Stimulated activated CD4-positive, alpha-beta T cell treated with anti-CD3 and anti-CD28 coated beads, Interleukin-15, amount 100 ng/mL, for 1 hour (primary cell): ENCODE measurements at places on chromosomes 12 and 14.

- DNase-seq: no peak
Observed at GRCh38 chr12:90234472-90234871, 525.8 kb upstream of the ATP2B1 start.

DNA sequence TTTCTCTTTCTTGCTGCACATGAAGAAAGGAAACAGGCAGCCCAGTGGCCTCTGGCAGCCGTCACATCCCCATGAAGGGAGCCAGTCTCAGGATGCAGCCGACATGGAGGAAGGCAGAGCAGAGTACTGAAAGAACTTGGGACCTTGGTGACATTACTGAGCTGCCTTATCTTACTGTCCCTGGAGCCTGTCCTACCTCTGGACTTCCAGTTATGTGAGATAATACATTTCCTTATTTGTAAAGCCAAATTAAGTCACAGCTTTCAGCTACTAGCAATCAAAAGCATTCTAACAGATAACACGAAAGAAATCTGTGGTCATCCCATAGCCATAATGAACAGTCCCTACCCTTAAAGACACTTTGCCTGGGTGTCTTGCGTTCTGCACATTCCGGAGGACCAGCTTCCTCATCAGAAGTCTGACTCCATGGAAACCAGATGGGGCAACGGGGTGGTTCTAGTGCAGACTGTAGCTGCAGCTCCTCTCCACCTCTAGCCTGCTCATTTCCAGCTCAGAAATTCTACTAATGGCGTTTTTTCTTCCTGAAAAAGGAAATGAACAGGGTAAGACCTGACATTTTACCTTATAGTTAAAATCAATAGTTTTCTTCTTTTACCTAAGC, 7.8 kb upstream of the EGLN3 start:
- DNase-seq: no peak

- no peak for DNase-seq
Observed at GRCh38 chr12:19409376-19409775, 29.9 kb upstream of the AEBP2 start.

DNA sequence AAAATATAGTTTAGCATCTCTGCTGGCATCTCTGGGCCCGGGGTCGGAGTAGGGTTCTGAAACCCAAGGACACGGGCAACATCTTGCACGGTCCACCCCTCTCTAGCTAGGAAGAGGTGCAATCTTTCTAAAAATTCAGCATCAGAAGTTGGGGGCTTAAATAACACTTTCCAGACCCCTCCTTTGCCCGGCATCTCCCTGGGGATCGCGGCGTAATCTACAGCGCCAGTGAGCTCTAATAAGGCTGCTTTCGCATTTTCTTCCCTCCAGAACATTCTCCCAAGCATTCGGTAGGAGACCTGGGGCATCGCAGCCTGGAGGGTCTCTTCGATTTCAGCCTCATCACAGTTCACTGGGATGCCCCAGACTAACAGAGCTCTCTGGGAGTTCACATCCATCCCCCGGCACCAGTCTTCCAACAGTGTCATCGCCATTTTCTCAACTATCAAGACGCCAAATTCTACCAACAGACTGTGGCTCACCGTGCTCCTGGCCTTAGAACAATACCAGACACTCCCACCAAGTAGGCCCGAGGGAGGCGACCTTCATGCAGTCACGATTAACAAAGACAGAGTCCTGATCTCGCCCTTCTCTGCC, 880 bp downstream of the PNMA1 start:
- DNase-seq: no peak

DNA sequence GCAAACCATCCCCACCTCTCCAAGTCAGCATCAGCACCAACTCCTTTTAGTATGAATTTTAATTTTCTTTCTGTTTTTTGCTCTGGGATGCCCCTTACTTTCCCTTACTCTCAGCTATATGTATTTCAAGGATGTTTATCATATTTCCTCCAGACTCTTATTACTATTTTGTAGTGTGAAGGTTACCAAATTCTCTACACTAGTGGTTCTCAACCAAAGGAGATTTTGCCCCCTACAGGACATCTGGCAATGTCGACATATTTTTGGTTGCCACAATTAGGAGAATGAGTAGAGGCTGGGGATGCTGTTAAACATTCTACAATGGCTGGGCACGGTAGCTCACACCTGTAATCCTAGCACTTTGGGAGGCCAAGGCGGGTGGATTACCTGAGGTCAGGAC, 29.1 kb upstream of the SOS2 start:
- no peak for DNase-seq

- no peak for DNase-seq
Observed at GRCh38 chr14:104929268-104930230, 4.9 kb downstream of the PLD4 start.

DNA sequence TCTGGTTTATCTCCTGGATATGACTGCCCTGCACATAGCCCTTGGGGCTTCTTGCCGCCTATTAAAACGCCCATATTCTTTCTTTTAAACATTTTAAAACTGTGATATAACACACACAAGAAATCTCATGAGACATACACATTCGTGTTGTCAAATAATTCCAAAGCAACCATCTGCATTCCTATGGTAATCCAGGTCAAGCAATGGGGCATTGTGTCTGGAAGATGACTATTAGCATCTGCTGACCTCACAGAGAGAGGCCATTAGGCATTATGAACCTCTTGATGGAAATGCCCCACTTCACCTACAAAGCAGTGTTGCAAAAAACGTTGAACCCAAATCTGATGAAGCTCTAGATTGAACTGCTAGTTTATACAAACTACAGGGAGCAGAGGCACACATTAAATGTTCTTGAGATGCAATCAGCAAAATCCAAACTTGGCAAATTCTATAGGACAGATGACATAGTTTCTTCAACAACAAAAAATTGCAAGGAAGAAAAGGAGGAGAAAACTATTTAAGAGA, 513.8 kb upstream of the CCDC196 start:
- DNase-seq: no peak

- DNase-seq: no peak
Observed at GRCh38 chr12:58105225-58106119, 164.1 kb downstream of the ATP23 start.

GRCh38 chr12:46933947-46934346, 108.2 kb upstream of the SLC38A4 start:
- DNase-seq: no peak

DNA sequence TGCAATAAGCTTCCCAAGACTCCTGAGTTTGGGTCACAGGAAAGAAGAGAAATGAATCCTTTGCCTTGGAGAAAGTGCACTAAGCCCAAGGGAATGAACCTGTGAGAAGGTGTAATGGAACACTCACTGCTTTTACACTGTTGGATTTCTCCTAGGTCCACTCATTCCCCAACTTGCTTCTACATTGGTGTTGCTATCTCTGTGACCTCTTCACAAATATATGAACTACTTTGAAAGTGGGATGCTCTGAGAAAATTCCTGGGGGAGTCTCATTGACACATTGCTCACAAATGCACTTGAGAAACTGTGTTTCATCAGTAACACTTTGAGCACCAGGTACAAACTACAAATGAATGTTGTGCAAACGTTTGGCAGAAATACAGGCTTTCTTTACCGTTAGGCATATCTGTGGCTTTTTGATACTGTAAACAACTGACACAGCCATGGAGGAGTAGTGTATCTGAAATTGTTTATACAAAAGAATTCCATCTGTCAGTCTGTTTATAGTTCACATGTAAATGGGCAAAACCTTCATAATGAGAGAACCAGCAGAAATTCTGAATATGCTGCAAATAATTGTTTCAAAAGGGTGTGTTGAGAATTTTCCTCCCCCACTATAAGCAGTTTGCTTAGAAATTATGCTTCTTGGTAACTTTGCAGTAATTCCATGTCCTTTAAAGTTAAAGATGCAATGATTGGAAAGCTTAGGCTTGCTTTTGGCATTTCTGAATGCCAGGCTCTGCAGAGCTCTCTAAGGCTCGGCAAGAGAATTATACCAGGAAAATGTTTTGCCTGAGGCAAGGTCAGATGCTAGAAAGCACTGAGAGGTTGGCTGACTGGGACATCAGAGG, 348.5 kb upstream of the DDHD1 start:
- no peak for DNase-seq
